Stimulated activated CD8-positive, alpha-beta memory T cell treated with anti-CD3 and anti-CD28 coated beads, Interleukin-15, amount 100 ng/mL, for 24 hours (primary cell): ENCODE measurements at places on chromosomes 1 and 21.

DNA sequence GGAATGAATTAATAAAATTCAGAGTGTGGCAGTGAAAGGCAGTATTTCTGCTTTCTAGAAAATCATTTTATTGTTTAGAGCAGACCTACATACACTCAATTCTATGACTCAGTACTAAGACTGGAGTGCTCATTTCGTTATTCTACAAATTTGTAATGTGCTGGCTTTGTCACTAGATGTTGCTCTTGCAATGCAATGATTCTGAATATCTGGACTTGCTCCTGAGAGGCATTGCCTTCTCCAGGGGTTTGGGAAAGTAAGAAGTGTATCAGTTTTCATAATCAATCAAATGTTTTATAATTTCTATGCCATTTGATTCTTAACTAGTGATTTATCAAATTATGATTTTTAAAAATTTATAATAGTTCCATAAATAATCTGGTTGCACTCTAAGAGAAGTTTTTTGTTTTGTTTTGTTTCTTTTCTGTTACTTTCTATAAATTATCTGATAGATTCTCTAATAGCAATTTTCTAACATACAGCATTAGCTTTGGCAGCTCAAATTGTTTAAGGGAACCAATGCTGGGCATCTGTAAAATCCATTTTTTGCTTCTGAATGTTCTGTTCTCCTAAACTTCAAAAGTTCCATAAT is 280.5 kb upstream of the SGIP1 start:
- no peak for DNase-seq

DNA sequence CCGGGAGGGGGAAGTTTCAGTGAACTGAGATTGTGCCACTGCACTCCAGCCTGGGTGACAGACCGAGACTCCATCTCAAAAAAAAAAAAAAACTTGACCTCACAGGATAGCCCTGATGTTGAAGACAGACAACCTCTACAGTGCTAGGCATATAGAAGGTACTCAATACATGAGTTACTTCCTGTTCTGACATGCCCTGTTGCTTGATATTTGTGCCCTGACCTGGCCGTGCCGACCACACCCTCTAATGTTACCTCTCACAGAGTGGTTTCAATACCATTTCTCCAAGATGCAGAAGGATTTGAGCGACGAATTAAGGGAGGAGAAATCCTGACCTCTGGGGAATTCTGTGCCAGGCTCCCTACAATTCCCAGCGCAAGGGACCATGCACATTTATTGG is 5.2 kb downstream of the PTAFR start:
- DNase-seq: no peak

DNA sequence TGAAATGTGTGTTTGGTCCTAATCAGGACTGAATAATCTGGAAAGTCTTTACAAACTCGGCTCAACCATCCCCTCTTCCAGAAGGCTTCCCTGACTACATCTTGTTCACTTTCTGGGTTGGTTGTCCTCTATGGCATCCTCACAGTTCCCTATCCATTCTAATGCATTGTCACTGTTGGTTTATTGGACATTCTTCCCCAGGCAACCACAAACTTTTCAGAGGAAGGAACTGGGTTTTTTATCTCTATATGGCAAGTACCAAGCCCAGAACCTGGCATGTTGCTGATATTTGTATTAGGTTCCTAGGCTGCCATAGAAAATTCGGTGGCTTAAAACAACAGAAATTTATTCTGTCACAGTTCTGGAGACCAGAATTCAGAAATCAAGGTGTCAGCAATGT is 363.5 kb upstream of the ST6GALNAC5 start:
- no peak for DNase-seq

DNA sequence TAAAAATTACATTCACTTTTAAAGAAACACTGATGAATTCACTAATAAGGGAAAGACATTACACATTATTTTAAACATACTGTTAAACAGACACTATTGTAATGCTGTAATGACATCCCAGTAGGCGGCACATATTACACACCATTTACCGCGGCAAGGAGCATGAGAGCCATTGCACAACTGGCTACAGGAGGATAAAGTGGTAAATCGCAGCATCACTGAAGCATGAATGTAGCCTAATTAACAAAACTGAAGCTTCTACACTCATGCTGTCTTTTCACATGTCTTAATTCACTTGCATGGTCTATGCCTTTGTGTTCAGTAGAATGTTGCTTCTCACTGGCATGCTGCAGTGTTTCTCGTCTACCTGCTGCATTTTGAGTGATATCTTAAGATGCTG is 1046.0 kb downstream of the MRPL39 start:
- no peak for DNase-seq

DNA sequence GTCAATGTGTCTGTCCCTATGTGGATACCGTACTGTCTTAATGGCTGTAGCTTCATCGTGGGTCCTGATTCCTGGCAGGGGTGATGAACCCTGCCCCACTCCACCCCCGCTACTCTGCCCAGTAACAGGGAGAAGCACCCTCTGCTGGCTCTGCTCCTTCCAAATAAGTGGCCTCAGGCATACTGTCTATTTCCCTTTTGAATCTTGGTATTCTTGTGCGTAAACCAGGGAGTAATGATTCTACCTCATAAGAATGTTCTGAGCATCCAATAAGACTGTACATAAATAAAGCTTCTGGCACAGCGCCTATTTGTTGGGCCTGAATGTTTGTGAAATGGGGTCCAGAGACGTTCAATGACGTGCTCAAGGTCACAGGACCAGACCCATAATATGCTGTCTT is 35.2 kb upstream of the CTPS1 start:
- no peak for DNase-seq

- no peak for DNase-seq
Measured at GRCh38 chr1:210376836-210377372, 48.2 kb downstream of the HHAT start.

GRCh38 chr1:10671622-10672342 is 124.7 kb downstream of the CASZ1 start:
- no peak for DNase-seq

DNA sequence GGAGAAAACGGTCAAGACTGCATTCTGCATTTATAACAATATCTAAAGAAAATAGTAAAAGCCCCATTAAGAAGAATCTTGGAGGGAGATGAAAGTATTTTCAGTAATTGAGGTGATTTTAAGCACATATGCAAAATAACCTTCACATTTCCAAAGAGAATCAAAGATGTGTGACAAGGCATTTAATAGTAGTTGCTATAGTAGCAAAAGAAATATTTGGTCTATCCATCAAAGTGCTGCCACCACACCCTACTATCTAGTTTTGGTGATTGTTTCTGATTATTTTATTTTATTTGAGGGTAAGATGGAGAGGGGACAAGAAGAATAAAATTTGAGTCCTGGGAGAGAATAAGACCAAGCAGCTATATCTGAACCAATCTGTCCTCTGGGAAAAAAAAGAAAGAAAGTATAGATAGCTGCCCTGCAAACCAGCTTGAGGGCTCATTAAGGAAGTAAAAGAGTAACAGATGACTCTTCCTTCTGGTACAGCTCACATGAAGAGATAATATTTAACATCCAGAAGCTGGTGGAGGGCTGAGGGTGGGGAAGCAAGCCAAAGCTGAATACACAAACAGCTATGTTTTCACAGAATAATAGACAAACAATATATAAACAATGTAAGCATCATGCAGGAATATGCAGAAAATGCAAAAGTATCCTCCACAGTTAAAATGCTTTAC is 47.2 kb upstream of the RASAL2 start:
- no peak for DNase-seq

GRCh38 chr1:22420455-22421053 is 31.1 kb upstream of the ZBTB40 start:
- peak; percentile 8 for DNase-seq

DNA sequence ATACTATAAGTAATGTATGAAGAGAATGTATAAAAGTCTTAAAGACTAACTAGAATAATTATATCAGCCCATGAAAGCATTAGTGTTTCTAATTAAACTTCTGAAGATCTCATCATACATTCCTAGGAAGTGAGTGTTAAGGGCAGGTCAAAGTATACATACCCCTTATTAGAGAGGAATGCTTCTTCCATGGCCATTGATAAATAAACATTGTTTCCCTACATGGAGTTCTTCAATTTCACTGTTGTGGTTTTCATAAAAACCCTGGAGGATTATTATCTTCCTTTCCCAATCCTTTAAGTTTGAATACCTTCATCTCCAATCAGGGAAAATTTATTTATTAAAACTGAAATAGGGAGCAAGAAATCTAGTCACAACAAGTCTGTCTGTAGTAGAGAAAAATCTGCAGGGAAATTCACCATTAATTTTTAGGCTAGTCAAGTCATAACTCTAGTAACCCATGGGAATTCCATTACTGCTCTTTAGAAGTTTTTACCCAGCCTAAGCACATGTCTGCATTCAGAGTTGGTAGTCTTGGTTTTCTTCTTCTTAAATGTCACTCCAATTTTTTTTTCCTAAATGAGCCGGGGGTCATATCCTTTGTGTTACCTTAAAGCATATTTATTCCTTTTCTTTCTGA is 147.0 kb downstream of the TNFSF18 start:
- no peak for DNase-seq

DNA sequence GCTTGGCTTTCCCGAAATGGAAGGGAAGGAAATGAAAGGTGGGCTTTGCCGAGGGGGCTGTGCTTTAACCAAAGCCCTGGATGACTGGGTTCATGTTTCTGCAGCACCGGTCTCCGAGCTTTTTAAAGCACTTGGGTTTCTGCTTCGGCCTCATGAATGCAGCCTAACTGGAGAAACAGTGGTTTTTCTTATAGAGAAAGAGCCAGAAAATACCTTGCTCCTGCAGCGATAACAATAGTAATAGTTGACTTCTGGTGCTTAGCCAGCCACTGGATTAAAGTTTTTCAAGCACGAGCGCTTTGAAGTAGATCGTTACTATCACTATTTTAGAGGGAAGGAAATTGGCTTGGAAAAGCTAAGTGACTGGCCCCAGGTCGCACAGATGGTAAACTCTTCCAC is 500 bp upstream of the DOCK7 start:
- no peak for DNase-seq

DNA sequence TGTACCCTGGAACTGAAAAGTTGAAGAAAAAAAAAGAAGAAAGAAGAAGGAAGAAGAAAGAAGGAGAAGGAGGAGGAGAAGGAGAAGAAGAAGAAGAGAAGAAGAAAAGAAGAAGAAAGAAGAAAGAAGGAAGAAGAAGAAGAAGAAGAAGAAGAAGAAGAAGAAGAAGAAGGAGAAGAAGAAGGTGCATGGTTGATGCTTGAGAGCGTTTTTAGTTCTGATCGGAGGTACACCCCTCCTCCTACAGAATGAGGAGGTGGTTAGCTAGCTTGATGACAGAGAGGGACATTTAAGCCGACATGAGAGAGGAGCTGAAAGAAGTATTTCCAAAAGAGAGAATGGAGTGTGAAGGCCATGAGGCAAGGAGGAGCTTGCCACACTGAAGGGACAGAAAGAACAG is 5.6 kb upstream of the ZNF362 start:
- DNase-seq: no peak

GRCh38 chr21:42079008-42079938 is 8.2 kb downstream of the UMODL1 start:
- no peak for DNase-seq

GRCh38 chr21:45166931-45167330 is 92.6 kb downstream of the ADARB1 start:
- no peak for DNase-seq

- DNase-seq: no peak
Measured at GRCh38 chr21:43345746-43346409, 81.1 kb downstream of the SIK1 start.

GRCh38 chr21:45147473-45148315 is 73.3 kb downstream of the ADARB1 start:
- DNase-seq: no peak

DNA sequence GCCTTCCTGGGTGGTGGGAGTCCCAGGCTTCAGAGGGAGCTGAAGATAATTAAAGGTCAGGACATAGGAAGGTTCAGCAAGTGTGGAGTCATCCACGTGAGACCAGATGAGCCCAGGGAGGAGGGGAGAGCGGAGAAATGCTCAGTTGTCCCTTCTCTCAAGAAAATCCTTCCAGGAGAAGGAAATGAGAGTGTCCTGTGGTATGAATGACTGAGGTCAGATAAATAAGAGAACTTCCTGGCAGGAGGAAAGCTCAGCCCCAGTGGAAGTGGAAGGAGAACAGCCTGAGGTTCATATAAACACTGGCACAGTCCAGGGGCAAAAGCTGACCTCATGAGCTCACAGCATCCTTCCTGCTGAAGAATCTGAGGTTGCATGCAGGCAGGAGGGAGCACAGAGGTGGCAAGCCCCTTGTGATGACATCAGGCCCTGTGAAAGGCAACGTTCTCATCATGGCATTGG is 97.6 kb downstream of the NAV1 start:
- DNase-seq: no peak

DNA sequence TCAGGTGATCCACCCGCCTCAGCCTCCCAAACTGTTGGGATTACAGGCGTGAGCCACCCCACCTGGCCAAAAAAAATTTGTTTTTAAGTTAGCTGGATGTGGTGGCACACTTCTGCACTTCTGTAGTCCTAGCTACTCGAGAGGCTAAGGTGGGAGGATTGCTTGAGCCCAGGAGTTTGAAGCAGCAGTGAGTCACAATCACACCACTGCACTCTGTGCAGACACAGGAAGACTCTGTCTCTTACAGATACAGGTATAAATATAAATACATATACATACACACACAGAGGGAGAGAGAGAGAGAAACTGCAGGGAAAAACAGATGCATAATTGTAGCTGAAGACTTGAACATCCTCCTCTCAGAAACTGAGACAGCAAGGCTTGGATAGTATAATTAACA is 34.8 kb upstream of the EPS15 start:
- no peak for DNase-seq

- no peak for DNase-seq
Measured at GRCh38 chr21:35594905-35595304, 465.4 kb downstream of the SETD4 start.

DNA sequence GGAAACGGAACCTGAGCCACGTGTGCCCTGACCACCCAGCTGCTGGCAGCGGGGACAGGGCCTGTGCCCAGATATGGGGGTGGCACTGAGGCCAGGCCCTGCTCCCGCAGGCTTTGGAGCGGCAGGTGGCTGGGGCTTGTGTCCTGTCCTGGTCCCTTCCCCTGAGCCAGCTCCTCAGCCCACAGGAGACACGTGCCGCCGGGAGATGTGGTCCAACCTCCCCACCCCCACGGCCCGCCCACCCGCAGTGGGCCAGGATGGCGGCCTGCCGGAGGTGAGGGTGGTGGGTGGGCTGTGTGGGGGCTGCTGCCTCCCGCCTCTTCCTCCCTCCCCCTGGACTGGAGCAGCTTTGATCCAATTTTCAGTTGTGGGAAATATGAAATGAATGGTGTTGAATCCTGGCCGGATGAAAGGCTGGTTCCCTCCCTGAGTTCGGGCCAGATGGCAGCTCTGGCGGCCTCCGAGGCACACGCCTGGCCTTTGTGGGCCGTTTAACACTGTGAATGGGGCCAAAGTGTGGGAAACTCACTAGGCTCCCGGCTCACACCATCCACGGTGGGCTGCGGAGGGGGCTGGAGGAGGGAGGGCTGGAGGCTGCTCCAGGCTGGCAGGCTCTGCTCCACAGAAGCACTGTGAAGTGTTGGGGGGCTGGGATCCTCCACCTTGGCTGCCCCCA is 2.6 kb upstream of the HES5 start:
- DNase-seq: no peak
